ENCODE measurements at places on chromosomes 6 and 20.

GRCh38 chr6:31352683-31353383, 4.1 kb downstream of the HLA-B start:
- no peak for DNase-seq

DNA sequence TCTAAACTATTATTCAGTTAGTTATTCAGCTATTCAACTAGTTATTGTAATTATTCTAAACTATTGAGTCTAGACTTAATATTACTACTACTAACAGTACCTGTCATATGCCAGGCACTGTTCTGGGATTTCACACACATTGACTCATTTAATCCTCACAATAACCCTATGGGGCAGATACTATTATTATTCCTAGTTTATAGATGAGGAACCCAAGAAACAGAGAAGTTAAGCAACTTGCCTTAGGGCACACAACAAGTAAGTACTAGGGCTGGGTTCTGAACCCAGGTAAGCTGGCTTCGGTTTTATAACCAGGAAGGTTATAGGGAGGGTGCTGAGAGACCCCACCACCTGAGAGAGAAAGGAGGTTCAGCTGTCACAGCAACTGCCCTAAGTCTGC, 7.8 kb downstream of the TEAD3 start:
- DNase-seq, result no peak

GRCh38 chr6:10180138-10181074, 234.5 kb downstream of the TFAP2A start:
- DNase-seq, result no peak

DNA sequence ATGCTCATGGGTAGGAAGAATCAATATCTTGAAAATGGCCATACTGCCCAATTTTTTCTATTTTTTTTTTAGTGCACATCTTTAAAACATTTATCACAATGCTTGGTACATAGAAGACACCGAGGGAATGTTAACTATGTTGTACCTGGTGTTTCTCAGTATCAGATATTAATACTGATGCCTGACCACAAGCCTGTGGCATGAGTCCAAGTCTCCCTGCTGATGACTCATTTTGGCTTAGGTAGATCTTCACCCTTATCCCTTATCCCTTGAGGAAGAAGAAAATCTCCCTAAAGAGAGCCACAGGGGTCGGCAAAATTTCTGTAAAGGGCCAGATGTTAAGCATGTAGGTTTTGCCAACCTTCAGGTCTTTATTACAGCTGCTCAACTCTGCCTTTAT, 14.5 kb downstream of the CD109 start:
- DNase-seq, result no peak

GRCh38 chr6:67630146-67630545, 1004.9 kb upstream of the ADGRB3 start:
- DNase-seq, result no peak

- no peak for DNase-seq
Observed at GRCh38 chr20:33878583-33878982, 67.4 kb downstream of the CHMP4B start.

DNA sequence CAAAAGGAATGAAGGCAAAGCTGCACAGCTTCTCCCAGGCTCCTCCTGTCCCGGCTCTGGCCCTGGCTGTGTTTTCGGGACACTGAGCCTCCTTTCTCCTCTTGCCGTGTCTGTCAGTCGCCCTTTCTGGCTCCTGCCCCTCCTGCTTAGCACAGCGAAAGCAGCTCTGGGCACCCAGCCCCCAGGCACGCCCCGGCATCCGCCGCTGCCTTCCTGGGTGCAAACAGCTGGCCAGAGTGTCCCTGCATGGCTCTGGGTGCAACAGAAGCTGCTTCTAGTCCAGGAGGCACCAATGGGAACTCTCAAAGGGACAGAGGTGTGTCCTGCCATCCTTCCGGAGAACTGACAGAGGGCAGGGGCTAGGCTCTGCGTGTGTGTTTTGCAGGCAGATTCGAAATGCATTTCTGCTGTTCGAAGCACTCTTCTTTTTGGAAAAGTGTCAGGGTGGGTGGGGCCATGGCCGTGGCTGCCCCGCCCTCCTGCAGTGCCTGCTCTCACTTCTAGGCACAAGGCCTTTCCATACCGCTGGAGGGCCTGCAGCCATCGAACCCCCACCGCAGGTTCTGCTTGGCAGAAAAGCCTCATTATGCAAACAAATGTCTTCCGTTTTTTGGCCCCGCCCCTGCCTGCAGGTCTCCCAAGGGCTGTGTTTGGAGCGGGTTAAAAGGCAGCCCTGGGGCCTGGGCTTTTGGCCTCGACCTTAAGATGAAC, 15.5 kb downstream of the COL9A3 start:
- DNase-seq, result no peak

- no peak for DNase-seq
Observed at GRCh38 chr20:41632896-41633295, 14.7 kb upstream of the CHD6 start.

GRCh38 chr6:119587537-119587936, 238.0 kb upstream of the MAN1A1 start:
- no peak for DNase-seq

DNA sequence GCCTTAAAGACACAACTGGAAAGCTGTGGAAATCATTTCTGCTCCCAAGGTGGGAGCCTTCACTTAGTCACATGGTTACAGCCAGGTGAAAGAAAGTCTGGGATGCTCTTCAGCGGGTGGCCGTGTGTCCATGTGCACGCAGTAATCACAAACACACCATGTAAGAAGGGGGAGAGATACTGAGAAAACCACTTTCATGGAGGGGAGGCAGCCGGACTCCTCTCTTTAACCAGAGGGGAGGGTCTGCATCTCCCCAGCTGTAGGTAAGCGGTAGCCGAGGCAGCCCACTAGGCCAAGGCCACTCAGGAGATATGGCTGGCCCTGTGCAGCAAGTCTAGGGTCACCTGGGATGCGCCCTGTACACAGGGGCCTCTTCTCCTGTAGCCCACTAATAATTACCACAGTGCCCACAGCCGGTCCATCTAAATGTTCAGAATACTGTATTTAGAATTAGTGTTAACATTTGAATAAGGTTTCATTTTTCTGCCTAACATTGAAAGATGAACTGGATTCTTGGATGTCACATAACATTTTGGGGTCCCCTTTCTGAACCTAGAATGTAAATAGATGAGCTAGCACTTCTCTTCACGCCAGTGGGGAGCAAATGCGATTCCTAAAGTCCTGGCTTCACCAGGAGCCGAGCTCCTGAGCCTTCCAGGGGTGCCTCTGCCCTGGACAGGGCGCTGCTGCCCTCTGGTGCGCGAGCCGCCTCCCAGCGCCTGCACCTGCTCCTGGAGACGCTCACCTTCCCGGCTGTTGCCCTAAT, 15.9 kb downstream of the GPR31 start:
- peak; percentile 13 for DNase-seq

DNA sequence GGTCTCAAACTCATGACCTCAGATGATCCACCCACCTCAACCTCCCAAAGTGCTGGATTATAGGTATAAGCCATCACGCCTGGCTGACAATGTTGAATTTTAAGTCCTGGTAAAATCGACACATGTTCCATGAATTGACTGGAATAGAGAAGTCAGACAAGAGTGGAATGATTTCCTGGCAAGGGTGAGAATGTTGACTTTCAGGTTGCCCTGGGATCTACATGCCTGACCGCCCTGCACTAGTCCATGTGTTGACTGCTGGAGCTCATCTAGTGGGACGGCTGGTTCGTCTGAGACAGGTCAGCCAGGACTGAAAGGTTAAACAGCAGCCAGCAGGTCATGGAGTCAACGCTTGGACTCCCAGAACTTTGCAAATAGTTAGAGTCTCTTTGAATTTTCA, 88.8 kb downstream of the SASH1 start:
- DNase-seq, result no peak

DNA sequence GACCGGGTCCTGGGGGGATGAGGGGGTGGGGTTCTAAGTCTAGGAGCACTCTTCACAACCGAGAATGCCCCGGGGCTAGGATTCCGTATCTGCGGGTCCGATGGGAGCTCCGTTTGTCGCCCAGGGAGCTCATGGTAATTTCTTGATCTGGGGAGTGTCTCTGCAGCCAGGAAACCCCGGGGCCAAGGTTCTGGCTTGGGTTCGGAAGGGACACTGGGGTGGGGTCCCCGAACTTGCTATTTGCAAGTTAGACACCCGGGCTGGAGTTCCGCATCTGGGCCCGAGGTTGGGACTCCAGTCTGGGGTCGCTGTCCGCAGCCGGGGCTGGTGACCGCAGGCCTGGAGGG, 397 bp downstream of the PEDS1 start:
- no peak for DNase-seq

DNA sequence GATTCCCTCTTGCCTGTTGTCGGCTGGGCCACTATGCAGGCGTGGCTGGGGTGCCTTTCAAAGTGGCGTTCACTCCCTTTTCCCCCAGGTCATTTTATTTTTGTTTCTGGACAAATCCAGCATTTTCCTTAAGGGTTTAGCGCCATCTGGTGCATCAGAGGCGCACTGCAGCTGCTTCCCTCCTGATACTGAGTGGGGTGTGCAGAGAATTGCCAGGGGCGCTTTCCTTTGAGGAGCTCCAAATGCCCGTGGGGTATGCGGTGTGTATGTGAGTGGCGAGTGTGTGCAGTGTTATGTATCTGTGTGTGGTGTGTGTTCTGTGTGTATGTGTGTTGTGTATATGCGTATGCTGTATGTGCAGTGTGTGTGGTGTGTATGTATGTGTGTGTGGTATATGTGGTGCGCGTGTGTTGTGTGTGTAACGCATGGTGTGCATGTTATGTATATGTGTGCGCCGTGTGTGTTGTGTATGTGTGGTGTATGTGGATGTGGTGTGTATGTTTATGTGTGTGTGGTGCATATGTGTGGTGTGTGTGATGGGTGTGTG, 100.1 kb upstream of the AGPAT4 start:
- peak; percentile 25 for DNase-seq

- DNase-seq, result no peak
Observed at GRCh38 chr6:103081876-103082630, 1688.5 kb downstream of the GRIK2 start.

DNA sequence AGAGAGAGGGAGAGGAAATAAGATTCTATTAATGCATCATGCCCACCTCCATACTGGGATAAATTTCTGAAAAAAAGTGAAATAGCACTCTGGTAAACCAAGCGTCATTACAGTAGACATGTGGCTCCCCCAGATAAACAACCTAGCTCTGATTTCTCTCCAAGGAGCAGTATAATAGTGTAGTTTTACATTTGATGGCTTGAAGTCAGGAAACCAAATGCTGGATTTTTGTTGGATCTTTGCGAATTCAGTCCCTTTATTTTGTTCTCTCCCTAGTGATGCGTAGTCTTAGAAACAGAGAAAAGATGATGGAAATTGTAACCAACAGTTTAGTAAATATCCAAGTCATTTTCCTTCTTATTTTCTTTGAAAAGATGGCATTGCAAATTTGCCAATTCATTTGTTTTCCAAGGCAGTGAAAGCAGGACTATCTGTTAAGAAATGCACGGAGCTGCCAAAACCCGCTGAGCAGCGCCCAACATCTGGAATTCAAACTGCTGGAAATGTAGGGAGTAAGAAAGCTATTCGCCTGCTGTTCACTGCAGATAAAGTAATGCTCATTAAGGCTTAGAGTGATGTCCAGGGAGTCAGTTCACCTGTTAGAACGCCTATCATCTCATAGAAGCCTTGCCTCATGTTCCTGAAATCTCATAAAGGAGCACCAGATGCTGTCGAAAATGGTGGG, 85.7 kb upstream of the DOK5 start:
- no peak for DNase-seq

DNA sequence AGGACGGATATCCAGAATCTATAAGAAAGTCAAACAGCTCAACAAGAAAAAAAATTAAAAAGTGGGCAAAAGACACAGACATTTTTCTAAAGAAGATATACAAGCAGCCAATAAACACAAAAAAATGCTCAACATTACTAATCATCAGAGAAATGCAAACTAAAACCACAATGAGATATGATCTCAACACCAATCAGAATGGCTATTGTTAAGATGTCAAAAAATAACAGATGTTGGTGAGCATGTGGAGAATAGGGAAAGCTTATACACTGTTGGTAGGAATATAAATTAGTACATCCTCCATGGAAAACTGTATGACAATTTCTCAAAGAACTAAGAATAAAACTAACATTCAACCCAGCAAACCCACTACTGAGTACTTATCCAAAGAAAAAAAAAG, 23.3 kb upstream of the OSTM1 start:
- DNase-seq, result no peak

- DNase-seq, result peak; percentile 74
Observed at GRCh38 chr6:27157459-27158315, 89.8 kb upstream of the PRSS16 start.

GRCh38 chr20:39660226-39660625, 698.1 kb downstream of the DHX35 start:
- DNase-seq, result no peak

DNA sequence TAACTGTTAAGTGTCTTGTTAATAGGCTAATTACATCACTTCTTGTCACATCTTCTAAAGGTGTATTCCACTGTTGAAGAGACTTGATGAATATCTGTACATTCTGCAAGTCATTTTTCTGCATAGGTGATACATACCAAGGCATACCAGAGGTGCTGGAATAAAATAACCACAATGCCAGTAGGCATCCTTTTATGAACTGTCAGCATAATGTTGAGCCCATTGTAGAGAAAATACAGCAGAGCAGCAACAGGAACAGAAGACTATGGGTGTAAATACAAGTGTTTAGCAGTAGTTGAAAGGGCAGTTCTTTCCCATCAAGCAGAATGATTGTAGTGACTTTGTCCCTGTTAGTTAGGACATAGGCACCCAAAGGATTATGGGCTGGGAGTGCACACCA, 44.4 kb upstream of the ZNF337 start:
- no peak for DNase-seq

GRCh38 chr20:38252292-38253288, 7.9 kb downstream of the KIAA1755 start:
- no peak for DNase-seq

DNA sequence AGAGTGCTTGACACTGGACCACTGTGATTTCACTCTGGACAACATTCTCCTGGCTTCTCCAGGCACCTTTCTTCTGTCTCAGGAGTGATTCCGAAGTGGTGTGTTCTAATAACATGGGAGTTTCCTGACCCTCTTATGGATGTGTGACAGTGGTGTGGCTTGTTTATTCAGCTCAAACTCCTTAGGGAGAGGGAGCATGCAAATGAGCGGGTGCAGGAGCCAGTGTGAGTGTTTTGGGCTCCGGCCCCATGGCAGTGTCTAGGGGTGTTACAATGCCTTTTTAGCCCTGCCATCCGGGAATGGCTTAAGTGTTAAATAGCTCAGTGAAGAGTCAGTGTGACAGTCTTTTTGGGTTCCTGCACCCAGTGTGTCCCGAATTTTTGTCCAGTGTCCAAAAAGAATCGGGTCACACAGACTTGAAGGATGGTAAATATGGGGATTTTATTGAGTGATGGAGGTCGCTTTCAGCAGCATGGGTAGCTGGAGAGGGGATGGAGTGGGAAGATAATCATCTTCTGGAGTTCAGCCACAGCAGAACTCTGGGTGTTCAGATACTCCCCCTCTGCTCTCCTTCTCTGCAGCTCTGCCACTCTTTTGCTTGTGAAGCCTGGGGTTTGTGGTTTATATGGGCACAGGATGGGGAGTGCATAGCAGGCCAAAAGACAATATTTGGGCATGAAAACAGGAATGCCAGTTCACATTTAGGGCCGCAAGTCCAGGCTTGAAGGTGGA, 928.9 kb upstream of the CITED2 start:
- no peak for DNase-seq

Measured in stimulated activated CD4-positive, alpha-beta T cell treated with anti-CD3 and anti-CD28 coated beads, Interleukin-2, amount 100 ng/mL, for 4 hours (primary cell).